ENCODE measurements at places on chromosomes 3 and 15.

DNA sequence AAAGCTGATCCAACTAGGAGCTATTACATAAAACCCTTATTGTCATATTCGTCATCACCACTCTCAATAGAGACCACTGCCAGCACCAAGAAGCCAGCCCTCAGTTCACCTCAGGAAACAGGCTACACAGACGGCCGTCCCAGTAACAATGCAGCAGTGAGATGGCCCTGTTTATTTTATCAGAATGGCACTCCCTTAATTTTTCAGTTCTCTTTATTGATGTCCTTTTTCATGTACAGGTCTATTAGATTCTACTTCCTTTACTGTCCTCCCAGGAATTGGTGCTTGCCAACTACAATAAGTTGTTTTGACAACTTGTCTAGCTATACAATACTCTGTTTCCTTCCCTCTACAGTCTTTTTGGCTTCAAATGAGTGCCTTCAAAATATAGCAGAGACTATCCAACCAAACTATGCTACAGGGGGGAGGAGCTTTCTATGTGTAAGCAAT is 272.5 kb downstream of the ZBTB20 start:
- no peak for ATAC-seq
- no peaks in the 10 kb centered on the region for H3K4me1 ChIP-seq
- no peak overlapping the region for H3K27ac ChIP-seq
- H3K36me3 ChIP-seq, result no peaks in the 10 kb centered on the region
- no peak overlapping the region for H3K4me3 ChIP-seq
- H3K27me3 ChIP-seq, result no peaks in the 10 kb centered on the region

DNA sequence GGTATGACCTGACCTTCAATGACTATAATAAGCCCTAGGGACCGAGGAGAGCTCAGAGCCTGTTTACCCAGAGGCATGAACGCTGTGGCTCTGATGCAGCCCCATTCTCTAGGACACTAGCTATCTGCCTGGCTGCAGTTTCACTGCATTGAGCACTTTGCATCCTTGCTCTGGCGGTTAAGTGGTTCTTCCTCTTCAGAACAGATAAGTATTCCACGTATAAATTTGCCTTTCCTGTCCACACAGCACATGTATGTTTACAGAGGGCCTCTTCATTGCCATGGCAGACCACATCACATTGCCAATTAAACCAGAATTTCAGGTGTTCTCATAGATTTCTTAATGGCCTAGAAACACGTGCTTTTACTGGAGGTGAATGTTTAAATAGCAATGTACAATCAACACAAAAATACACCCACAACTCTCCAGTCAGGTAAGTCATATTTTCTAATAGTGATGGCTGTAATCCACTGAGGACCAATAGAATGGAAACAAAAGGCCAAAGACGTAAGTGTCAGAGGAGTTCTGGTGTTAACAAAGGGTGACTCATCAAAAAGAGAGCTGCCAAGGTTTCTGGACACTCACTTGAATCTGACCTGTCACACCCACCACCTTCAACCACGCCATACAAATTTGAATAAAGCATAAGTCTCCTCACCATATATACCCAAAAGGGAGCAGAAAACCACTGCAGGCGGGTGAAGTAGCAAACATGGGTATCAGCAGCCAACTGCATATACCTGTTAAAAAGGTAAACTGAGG is 553.4 kb downstream of the OCA2 start:
- no peak overlapping the region for H3K4me3 ChIP-seq
- H3K4me1 ChIP-seq, result no peaks in the 10 kb centered on the region
- no peak for ATAC-seq
- no peaks in the 10 kb centered on the region for H3K27me3 ChIP-seq

DNA sequence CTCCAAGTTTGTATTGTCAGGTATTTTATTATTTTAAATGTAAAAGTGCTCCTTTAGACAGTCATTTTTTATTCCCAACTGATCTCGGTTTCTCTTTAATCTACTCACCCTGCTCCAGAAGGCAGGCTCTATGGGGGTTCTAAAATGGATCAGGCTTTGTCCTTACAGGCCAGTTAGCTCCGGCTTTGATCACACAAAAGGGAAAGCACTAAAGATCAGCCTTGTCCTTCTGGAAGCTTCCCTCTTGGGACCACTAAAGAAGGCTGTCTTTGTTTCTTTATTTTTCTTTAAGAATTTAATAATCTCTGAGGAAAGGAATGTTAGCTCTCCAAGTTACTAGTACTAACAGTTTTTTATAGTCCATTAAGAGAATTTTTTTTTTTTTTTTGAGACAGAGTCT is 560.5 kb upstream of the ZNF717 start:
- no peaks in the 10 kb centered on the region for H3K36me3 ChIP-seq
- no peak overlapping the region for H3K4me3 ChIP-seq
- H3K4me1 ChIP-seq, result no peaks in the 10 kb centered on the region
- ATAC-seq, result no peak

DNA sequence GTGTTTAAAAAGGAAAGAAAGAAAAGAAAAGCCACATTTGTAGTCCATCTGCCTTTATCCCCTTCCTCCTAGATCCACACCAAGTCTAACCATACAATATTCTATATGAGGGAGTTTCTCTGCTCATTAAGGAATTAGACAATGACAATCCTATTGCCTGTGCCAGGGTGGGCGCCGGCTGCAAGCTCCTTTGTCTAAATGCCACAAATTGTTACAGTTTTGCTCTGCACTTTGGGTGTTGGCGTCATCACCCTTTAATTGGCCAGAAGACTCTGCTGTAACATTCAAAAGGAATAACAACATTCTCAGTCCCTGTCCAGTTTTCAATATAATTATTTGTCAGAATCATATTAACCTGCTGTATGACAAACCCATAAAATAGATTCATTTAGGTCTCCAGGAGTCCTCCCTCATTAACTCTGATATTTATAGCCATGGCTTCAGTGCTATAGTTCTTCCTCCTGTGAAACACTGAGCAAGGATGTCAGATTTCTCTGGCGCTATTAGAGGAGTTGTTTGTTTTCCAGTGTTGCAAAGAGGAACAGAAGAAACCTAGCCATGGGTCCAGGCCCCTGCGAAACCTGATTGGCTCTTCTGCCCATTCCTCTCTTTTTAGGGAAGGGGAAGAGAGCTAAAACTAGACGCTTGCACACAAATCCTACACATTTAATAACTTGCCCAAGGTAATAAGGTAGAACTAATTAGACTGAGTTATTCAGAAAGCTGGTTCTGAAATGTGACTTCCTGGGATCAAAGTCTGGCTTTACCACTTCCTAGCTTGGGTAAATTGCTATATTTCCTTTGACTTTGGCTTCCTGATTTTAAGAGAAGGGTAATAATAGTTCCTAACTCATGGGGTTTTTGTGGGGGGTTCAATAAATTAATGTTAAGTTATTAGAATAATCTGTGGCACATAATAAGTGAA is 112.4 kb downstream of the CD47 start:
- peaks cover 49% of the 10 kb centered on the region for H3K4me1 ChIP-seq
- no peaks in the 10 kb centered on the region for H3K36me3 ChIP-seq
- ATAC-seq, result no peak
- no peaks in the 10 kb centered on the region for H3K27me3 ChIP-seq
- peak overlapping the region; percentile 43 for H3K4me3 ChIP-seq
- H3K27ac ChIP-seq, result peak overlapping the region; percentile 83

DNA sequence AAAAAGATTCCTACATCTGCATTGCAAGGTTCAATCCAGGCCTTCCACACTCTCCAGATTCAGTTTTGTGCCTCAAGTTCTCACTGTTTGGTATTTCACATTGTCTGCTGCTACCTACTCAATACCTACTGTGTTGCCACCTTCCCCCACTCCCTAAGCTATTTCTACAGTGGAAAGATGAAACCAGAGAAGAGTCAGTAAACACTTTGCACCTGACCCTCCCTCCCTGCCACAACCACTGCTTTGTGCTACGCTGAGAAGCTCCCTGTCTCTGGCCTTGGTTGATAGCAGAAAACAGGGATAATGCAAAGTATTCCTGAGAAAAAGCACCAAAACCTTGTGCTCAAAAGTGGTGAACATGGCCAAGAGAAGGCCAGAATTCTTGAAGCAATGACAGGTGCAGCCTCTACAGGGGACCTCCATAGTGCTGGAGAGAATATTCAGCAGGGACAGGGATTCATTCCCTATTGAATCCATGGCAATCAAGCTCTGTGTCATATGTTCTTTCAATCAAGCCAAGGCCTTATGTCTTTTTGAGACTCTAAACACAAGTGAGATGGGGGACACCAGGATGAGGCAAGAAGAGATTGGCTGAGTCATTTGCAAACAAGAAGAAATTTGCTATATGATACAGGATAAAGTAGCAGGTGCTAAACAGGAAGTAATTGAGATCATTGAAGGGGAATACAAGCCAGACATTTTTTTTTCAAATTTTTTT is 83.5 kb upstream of the LIPC start:
- H3K27me3 ChIP-seq, result peaks cover 3% of the 10 kb centered on the region
- H3K4me3 ChIP-seq, result no peak overlapping the region
- peak; percentile 56 for ATAC-seq
- H3K4me1 ChIP-seq, result no peaks in the 10 kb centered on the region

- no peak for ATAC-seq
- no peaks in the 10 kb centered on the region for H3K27me3 ChIP-seq
- H3K4me3 ChIP-seq, result no peak overlapping the region
- H3K27ac ChIP-seq, result no peak overlapping the region
- H3K36me3 ChIP-seq, result peaks cover 12% of the 10 kb centered on the region
Measured at GRCh38 chr15:85619992-85620689, 174.6 kb downstream of the KLHL25 start.

All from activated T-helper 17 cell treated with anti-CD3 and anti-CD28 coated beads, Interleukin-2, amount 50 U/mL, for 72 hours (primary cell).